Stimulated activated CD4-positive, alpha-beta T cell treated with anti-CD3 and anti-CD28 coated beads, Interleukin-1b, Interleukin-23, amount 100 ng/mL, for 48 hours (primary cell): ENCODE measurements at places on chromosomes 4 and X.

- no peak for DNase-seq
These were observed 119.4 kb upstream of the DMD start for GRCh38 chrX:33330798-33331197.

GRCh38 chr4:81898862-81899504 is 427.3 kb upstream of the RASGEF1B start:
- no peak for DNase-seq

DNA sequence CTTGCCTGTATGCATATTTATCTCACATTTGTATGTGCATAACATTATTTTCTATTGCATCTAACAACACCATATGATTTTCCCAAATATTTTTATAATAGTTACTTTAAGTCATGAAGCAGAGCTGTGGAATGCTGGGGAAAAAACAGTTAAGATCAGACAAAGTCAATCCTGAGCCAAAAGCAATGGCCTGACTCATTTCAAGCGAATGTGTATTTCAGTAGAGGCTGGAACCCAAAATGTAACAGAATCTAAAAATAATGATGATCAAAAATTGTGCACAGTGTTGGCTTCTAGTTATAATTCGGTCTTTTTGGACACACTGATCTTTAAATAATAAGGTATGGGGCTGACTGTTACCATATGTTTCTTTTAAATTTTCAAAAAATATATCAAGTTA is 516.2 kb upstream of the ADGRL3 start:
- DNase-seq, result no peak

- no peak for DNase-seq
These were observed 12.2 kb downstream of the ITIH6 start for GRCh38 chrX:54785901-54786300.

GRCh38 chrX:131279617-131280016 is 9.5 kb downstream of the IGSF1 start:
- DNase-seq, result no peak

DNA sequence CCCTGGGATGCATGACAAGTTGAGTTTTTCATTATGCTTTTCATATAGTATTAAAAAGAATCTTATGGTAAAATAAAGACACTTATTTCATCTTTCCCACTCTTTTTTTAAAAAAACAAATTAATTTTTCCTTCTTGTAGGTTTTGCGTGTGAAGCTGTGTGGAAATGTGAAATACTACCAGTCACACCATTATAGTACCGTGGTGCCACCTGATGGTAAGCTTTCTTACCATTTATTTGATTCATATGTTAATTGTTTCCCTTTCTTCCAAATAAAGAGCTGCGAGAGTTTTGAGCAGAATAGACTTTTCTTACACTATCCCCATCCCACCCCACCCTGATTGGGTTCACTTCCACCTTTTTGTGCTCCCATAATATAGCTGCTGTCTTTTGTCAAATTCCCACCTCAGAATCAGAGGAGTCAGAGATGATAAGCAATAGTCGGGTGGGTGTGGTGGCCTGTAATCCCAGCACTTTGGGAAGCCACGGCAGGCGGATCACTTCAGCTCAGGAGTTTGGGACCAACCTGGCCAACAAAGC is 44.3 kb downstream of the CASP6 start:
- no peak for DNase-seq

- DNase-seq, result no peak
These were observed 46.3 kb downstream of the SULT1B1 start for GRCh38 chr4:69714086-69714485.

DNA sequence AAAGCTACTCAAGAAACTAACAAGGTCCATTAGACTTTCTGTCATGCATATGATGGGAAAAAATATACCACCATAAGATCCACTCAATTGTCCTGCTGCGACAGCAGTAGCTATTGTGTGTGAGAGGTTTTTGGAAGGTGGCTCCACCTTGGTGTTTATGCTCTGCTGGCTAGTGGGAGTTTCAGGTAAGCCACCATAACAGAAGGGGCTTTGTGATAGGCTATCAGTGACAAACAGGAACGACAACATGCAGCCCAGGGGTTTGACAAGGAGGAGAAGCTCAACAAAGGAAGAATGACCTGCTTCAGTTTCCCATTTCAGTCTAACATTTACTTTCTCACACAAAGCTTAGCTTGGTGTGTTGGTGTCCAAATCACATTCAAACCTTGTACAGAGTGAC is 182.6 kb downstream of the ATOH1 start:
- DNase-seq, result no peak

DNA sequence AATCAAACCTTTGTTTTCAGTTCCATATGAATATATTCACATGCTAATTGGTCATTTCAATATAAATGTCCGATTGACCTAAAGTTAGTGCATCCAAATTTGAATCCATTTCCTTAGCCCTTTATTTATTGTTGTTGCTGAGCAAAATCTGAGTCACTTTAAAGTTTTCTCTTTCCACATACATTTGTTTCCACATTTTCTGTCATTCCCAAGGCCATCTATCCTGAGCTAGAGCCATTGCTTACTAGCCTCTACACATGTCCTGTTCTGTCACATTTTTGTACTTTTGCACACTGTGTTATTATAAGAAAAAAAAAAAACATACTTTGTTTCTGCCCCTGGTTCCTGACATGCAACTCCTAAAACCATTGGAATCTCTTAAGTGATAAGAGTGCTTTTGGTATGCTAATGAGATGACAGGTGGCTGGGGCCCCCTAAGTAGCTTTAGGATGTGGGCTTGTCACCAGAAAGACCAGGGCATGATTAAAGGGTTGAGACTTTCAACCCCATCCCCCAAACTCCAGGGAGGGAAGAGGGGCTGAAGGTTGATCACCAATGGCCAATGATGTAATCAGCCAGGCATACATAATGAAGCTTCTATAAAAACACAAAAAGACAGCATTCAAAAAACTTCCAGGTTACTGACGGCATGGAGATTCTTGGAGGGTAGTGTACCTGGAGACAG is 353.3 kb upstream of the MAGEB16 start:
- no peak for DNase-seq
